ENCODE measurements at places on chromosomes 3 and 15.

GRCh38 chr3:159953325-159954085, 35.1 kb upstream of the IL12A start:
- no peak for DNase-seq

- DNase-seq = no peak
Measured at GRCh38 chr3:194225988-194226663, 90.2 kb downstream of the HES1 start.

DNA sequence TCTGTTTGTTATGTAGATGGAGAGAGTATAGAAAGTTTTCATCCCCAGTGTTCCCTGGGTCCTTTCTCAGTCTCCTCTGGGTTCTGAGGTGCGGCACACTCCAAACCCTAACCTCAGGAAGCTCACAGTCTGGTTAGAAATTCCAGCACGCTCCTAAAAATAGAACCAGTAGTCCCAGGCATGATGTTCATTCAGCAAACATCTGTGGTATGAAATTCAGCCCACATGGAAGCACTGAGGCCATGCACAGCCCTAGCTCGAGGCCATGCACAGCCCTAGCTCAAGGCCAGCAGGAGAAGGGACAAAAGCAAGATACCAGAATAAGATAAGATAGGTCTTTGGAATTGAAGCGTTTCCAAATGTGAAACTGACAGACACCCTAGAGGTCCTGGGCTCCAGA, 82.3 kb upstream of the OXTR start:
- no peak for DNase-seq

GRCh38 chr3:29382409-29382808, 101.5 kb downstream of the RBMS3 start:
- DNase-seq = no peak

GRCh38 chr15:58438111-58438510, 6.3 kb downstream of the LIPC start:
- DNase-seq = no peak

DNA sequence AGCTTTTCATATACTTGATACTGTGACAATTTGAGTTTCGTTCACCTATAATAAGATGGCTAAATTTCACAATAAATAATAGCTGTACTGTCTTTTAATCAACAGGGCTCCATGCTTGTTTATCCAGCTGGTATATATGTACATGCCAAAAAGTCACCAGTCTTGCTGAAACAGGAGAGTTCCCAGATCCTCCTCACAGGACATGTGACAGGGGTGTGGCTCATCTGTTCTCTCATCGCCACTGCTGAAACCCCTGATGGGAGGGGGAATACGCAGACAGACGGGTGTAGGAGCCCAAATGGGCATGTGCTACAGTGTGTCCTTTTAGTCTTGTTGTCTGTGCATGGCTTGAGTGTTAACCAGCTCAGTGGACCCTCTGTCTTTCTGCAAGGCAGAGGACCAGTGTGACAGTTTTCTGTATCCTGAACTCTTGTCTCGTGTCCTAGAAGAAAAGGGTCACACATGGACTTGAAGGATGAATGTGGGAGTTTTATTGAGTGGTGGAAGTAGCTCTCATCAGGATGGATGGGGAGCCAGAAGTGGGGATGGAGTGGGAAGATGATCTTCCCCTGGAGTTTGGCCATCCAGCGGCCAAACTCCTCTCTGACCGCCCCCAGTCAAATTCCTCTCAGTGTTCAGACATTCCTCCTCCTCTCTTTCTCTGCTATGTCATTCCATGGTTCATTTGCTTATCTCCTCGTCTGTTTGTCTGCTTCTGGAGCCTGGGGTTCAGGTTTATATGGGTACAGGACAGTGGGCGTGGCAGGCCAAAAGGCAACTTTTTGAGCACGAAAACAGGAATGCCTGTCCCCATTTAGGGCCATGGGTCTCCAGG, 113.1 kb upstream of the NECTIN3 start:
- DNase-seq = no peak

DNA sequence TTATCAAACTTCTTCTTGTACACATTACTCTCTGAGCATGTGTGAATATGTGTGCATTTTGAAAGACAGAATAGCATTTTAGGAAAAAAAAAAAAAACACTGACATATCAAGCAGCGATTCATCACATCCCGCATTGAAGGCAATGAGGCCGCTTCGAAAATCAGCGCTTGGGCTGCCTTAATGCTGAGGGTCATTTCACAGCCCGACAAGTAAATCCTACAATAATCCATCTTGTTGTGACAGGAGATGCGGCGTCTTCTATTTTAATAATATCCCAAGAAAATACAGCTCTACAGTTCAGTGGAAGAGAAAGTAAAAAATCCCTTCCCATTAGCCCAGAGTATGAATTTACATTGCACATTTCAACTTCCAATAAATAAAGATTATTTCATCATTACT, 389.2 kb upstream of the GRM7 start:
- DNase-seq = no peak

DNA sequence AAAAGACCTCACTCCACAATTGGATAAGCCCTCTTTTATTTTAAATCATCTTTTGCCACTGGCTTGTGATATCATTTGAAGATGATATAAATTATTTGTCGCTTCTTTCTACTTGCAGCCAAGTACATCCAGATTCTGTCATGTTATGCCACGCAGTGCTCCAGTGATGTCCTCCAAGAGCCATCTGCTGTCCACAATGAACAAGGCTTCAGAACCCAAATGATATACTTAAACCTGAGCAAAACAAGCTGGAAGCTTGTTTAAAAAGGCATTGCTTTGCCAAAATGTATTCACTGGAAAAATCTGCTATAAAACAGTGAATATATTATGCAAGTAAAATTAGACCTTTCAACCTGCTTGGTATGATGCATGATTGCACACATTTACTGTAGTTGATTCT, 58.8 kb upstream of the ARL6 start:
- no peak for DNase-seq

GRCh38 chr3:79378064-79378463, 389.7 kb downstream of the ROBO1 start:
- no peak for DNase-seq

- DNase-seq = no peak
Measured at GRCh38 chr15:69997813-69998212, 99.9 kb downstream of the TLE3 start.

GRCh38 chr15:32910839-32911238, 193.0 kb downstream of the GREM1 start:
- no peak for DNase-seq

DNA sequence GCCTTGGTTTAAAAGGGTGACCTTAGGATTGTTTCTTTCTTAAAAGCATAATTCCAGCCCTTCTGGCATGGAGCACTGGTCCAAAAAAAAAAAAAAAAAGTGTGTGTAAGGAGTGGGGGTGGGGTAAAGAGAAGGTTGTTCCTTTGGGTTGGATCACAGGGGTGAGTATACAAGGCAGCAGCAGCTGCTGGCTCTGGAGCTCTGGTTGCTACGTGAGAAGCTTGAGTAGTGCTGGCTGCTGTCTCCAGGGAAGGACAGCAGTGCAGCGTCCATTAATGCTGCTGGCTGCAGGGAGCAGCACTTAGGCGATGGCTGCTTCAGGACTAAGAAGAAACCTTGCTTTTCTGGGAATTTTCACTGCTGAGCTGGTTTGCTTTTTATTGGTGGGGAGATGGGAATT, 2.3 kb downstream of the SETD5 start:
- peak; percentile 64 for DNase-seq

DNA sequence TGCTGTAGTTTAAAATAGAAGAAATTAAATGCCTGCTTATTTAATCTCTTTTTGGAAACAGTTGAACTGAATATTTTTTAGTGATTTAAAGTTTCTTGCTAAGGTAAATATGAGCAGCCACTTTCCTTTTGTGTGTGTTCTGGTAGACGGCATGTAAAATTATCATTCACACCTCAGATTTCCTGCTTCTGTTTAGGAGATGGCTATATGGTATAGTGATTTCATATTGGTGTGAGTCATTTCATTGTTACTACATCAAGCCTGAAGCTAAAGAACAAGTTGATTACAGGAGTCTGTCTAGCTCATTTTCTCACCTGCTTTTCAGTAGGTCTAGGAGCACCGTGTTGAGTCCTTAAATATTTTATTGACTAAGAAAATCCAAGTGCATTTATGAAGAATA, 2.2 kb downstream of the LRCH3 start:
- no peak for DNase-seq

DNA sequence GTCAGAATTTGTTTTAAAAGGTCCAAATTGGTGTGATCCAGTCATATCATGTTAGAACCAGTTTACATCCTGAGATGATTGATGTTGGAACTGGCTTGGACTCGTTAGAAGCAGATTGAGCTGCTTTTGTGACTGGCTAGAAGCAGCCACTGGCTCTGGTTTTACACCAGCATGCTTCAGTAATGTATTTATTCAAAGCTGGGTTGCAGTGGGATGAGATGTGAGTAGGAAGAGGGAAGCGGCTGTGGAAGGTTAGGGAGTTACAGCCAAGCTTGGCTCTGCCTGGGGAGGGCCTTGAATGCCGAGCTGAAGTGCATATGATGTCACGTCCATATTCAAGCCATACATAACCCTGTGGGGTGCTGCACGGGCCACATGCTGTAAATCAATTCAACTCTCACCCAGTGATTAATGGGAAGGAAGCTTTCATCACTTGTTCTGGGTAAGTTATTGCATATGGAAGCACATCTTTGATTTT, 104.0 kb upstream of the SMAD3 start:
- DNase-seq = no peak

GRCh38 chr3:159586571-159587202, 401.9 kb upstream of the IL12A start:
- DNase-seq = peak; percentile 64

DNA sequence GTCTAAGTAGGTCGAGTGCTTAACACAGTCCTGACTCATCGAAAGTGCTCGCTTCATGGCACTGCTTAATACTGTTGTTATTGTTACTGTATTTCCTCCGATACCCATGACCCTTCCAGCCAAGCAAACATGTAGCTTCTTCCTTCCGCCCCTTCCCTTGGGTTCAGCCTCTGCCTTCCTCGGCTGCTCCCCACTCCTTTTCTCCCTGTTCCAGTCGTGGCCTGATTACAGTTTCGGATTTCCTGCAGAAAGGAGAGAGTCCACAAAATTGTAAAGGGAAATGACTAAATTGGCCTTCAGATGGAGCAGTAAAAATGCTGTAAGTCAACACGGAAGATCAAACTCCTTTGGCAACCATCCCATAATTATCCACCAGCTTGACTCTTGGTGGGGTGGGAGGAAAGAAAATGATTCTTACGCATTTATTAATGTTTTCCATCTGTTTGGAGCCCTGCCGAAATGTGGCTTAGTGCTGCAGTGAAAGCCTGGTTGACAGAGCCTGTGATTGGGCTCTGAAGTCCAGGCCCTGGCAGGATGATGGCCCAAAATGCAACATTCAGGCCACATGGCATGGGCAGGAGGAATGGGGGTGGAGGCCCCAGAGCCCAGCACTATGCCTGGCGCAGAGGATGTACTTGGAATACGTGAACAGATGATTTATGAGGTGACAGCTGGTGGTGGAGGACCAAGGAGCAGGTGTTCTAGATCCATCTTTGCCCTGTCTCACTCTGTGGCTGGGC, 37.6 kb downstream of the FAM3D start:
- no peak for DNase-seq

DNA sequence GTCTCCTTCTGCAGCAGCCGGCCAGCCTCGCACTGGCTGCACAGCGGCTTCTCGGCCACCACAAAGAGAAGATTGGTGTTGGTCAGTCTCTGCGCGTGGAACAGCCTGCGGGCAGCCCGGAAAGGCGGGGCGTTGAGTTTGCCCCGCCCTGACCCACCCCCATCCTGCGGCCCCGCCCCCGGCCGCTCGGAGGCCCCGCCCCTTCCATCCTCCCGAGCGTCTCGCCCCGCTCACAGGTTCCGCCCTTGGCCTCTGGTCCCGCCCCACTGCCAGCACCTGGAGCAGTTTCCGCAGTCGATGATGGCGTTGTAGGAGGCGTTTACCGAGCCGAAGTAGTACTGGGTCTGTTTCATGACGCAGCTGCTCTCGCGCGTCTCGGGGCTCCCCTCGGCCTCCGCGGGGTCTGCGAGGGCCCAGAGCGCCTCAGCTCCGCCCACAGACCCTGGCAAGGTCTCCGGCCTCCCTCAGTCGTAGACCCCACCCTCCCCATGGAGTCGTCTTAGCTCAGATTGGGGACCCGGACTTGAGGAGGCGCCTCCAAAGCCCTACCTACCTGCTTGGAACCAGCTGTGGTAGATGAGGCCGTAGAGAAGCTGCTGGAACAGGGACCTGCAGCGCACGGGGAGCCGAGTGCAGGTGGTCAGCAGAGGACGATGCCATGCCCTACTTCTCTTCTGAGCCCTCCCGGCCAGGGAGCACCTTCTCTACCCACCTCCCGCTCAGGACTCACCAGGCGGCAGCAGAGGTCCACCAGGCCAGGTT, 5.9 kb upstream of the TMEM115 start:
- peak; percentile 68 for DNase-seq

DNA sequence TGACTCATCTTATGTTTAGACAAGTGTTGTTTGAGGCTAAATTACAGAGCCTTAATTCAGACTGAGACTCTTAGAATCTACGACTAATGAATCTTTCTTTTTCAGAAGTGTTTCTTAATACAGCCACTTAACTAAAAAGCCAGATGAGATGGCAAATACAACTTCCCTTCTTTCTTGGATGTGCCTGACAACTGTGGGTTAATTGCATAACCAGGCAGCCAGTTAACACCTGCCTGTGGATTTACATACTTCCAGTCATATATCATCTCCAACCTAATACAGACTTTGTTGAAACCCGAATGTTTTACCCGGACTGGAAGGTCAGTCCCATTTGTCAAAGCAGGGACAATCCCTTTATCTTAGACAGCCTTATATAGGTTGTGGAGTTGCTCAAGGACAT, 297.6 kb downstream of the VPS13C start:
- no peak for DNase-seq

- no peak for DNase-seq
Measured at GRCh38 chr3:195025056-195025883, 245.7 kb downstream of the XXYLT1 start.

GRCh38 chr3:124115279-124115678, 123.4 kb upstream of the ROPN1 start:
- DNase-seq = no peak

DNA sequence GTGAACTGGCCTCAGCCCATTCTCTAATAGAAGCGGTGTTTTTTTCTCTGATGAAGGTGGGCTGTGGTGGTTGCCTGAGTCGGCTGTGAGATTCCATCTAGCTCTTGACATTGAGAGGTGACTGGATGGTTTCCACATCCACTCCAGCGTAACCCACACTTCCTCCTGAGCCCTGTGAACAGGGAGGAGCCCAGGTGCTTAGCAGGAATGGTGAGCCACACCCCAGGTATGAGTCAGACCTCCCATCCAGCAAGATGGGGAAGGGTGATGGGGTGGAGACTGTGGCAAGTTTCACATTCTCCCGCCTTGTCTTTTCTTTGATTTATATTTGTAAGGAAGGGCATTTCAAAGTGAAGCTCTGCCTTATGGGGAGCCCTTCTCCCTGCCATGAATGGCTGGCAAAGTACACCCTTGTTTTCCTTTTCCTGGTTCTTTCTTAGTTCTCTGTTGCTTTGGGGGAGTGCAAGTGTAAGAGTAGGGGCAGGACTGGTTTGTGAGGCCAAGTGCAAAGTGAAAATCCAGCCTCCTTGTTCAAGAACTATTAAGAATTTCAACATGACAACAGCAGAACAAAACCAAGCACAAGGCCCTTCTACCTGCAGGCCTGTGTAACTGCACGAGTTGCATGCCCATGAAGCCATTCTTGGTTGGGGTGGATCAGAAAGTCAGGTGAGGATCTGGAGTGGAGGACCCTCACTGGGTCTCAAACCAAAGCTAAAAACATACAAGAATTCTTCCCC, 4.6 kb upstream of the TPRG1 start:
- DNase-seq = no peak

Measured in NT2/D1 (cell line).